ENCODE measurements at places on chromosomes 7 and 10.

- no peak for DNase-seq
Measured at GRCh38 chr7:138248609-138249008, 172.3 kb downstream of the AKR1D1 start.

DNA sequence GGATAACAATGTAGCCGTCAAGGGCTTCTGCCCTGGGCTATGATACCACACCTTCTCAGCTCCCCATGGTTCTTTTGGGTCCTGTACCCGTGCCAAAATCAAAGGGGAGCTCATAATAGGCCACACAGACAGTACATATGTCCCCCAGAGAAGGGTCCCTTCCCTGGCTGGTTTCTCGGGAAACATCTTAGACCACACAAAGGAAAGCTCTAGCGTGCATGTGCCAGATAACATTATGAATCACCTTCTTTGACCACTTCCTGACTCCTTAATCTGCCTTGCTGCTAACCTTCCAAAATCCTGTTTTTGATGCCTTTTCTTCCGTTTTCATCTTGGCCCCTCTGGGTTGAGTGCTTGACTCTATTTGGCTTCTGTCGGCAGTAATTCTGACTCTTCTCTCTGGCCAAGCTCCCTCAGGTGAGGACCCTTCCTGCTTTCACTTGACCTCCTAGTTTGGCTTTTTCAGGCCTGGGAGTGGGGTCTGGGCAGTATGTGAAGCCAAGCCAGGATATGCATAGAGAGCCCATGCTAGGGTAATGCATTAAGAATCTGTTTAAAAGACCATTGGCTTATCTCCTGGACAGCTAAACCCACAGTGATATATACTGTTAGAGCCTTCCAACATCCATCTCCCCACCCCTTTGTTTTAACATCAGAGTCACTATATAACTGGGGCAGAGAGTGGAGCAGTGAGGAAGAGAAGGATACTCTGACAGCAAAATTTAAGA is 84.8 kb downstream of the ANLN start:
- DNase-seq: no peak

DNA sequence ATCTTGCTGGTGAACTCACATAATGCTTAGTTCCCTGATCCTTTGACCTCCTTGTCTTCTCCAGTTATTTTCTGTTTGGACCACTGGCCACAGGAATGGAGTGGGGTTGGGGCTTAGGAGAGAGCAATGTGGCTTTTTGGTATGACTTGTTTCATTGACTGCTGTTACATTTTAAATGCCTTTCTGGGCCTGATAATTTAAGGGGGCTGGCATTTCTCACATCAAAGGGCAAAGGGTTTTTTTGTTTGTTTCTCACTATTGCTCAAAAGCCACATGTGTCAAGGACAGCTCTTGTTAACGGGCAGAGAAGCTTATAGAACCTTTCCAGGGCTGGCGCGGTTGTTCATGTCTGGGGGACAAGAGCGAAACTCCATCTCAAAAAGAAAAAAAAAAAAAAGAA is 161.2 kb upstream of the TNRC18 start:
- no peak for DNase-seq

DNA sequence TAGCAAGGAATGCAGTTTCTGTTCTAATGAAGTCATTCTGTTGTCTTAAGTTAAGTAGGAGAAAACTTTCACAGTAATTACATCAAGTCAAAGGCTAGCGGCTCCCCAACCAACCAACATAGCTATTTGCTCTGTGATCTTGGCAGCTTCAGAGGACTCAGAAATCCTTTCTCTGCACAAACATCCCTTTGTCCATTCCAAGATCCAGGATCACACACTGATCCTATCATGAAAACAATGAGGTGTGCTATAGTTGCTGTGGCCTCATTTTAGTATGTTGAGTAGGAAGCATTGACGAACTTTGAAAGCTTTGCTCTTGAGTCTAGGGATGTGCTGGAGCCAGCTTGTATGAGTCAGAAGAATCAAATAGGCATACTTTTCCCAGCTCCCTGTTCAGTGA is 218.2 kb upstream of the PRSS58 start:
- no peak for DNase-seq

- DNase-seq: no peak
Measured at GRCh38 chr10:22651276-22651980, 63.0 kb downstream of the PIP4K2A start.

GRCh38 chr10:86361156-86362128 is 5.2 kb downstream of the GRID1 start:
- DNase-seq: no peak

- DNase-seq: no peak
Measured at GRCh38 chr10:127860592-127860991, 32.1 kb downstream of the CLRN3 start.

DNA sequence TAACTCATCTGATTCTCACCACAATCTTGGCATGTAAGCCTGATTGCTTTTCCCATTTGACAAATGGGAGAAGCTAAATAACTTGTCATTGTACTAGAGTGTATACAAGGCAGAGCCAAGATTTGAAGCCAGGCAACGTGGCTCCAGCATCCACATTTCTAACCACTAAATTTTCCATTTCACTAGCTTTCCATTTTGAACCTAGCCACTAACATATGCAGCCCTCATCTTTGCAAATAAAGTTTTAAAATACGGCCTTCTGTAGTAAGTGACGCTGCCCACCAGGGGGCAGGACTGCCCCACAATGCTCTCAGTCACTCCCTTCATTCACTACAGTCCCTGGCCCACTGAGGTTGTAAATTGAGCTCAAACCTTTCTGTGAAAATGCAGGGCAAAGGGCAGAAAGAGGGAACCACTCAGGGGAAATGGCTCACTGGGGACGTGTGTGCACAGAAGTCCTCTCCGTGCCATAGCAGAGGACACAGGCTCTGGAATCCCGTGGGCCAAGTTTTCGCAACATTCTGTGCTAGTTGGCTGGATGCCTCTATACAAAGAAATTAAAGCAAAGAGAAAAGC is 315.7 kb downstream of the TNS3 start:
- DNase-seq: no peak

GRCh38 chr7:1749864-1750466 is 79.9 kb downstream of the ELFN1 start:
- DNase-seq: no peak

DNA sequence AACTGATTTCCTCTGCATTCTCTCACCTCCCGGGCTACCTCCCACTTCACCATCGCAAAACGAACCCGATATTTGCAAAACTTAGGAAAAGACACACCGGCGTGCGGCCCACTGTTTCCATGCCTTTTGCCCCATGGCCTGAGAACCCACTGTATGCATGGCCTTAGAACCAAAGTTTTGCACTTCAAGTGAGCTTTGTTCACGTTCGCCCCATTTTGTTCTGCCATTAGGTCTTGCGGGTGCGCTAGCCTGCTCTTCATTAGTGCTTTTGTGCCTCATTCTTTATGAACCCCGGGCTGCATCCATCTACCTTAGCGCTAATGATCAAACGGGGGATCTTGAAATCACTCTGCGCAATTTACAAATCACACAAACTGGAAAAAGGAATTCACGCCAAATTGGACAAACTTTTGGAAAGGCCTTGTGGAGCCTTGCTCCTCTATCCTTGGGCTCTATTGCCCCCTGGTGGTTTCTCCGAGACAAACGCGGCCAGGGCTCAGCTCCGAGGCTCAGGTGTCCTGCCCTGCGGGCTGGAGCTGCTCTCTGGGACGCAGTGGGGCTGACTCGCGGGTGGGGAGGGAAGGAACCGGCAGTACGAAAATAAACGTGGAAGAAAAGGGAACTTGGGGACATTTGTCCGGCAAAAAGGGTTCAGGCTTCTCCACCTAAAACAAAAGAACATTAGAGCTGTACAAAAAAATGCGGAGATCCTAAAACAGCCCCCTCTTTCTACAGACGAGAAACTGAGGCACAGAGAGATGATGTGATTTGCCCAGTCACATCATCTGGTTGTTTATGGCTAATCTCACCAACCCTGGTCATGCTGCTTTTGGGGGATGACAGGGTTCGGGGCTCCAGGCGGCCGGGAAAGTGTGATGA is 300.4 kb upstream of the NFE2L3 start:
- DNase-seq: peak; percentile 54

DNA sequence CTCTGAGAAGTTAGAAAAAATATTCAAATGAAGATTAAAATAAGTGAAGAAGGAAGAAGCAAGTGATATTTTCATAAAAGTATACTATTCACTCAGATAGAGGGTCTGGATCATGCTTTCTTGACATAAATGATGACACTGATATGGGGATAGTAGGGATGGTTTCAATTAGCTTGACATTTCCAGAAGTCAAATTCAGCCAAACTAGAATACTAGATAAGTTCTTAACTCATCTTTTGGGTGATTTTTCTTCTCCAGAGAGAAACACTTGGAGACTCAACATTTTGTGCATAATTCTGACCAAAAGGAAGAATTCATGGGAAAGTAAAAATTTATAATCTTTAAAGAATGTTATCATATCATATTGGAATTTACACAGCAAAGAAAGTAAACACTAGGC is 152.0 kb upstream of the LRGUK start:
- no peak for DNase-seq

DNA sequence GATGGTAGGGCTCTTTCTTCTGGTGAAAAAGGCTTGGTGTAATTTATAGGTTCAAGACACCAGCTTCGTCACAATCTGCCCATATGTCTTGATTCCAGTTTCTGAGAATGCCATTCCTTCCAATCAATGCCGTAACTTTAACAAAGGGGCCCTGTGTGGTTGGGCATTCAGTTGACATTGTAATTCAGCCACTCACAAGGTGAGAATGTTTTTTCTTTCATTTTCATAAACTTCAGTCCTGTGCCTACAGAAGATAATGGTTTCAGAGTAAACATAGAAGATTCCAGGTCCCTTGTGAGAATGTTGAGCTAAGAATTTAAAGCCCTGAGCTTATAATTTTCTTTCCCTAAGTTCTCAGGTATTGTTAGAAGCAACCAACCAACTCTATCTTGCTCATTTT is 67.3 kb upstream of the AASS start:
- DNase-seq: no peak

DNA sequence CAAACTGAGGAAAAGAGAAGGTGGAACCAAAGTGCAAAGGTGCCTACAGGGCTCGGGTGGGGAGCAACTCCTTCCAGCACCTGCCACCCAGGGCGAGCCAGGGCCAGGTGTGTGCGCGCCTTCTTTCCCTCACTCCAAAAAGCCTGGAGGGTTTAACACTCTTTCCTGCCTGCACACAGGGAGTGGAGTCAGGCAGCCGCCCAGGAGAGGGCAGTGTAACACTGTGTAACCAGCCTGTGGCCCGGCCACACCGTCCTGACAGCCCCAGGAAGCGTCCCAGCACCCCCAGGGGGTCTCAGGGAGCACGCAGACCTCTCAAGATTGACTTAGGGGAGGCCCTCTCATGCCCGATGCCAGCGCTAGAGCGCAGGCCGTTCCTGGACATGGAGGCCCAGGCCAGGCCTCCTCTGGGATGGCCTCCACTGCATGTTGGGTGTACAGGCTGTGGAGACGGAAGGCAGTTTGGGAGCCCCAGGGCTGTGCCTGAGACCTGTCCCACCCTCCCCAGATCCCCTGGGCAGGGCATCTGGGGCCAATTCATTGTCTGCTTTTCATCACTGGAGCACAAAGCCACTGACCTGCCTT is 13.4 kb downstream of the BRI3 start:
- no peak for DNase-seq

Measured in CD4-positive, alpha-beta T cell treated with Interleukin-2 at 100 ng/mL for 4 hours (primary cell).